ENCODE measurements at places on chromosomes 4 and X. TPM values are rescaled to one million over a fixed set of nuclear protein-coding genes. Genes with fewer than 3 reads are reported as not detected.

Gene GAGE13
- total RNA-seq, result not detected

Gene ACE2
- not detected for total RNA-seq

Gene SMARCA1
- 0.73 TPM for total RNA-seq

Gene SPANXN1
- not detected for total RNA-seq

Gene AFF2
- total RNA-seq, result 12.0 TPM

Gene REPS2
- 9.4 TPM for total RNA-seq

- DNase-seq, result peak; percentile 89
Observed at GRCh38 chrX:54529552-54530356, at the start of gene GNL3L. GNL3L (plus strand) TSS chrX:54530219; CDS start chrX:54532567, 2,348 bp downstream.

GRCh38 chr4:139851133-139851532 lies 185.5 kb downstream of the MGST2 start:
- DNase-seq, result no peak

DNA sequence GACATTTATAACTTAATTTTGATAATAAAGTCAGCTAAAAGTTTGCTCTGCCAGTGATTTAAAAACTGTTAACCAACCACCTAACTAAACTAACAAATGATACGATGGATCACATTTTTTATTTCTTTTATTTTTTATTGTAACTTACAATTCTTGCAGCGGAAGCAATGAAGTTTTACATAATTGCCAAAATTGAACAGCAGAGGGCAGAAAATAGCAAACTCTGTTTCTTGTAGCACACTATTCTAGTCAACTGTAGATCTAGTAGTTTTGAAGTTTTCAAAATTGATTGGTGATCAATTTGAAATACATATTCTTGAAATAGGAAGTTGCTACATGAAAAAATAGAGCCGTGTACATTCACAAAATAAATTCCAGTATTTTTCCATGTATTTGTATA lies 2.8 kb upstream of the GRIA2 start:
- no peak for DNase-seq

DNA sequence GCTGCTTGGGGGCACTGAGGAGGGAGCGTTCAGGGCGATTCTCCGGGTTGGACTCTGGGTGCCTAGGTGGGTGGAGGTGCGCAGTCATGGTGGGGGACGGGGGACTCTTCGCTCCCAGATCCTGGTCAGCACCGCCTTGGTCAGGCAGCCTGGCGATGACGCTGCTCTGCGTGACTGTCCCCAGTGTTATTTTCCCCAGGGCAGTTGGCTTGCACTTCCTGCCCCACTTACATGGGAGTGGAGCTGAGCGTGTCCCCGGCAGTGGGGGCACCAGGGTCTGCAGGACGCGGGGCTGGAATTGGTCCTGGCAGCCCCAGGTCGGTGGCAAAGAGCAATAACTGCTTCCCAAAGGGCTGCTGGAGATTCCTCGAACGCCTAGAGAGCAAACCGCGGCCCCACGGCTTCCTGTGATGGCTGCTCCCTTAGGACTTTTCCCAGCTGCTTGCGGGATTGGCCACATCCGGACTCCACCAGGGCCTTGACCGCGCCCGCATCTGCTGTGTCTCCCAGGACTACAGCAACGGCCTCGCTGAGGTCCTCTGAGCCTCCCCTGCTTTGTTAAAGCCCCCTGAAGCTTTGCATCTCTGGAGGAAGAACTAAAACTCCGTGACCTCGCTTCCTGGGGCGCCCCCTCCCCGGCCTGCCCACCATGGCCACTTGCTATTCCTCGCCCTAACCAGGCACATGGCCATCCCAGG lies 35.3 kb upstream of the GPR78 start:
- no peak for DNase-seq

GRCh38 chr4:132218406-132218805 lies 930.7 kb upstream of the PCDH10 start:
- DNase-seq, result no peak

DNA sequence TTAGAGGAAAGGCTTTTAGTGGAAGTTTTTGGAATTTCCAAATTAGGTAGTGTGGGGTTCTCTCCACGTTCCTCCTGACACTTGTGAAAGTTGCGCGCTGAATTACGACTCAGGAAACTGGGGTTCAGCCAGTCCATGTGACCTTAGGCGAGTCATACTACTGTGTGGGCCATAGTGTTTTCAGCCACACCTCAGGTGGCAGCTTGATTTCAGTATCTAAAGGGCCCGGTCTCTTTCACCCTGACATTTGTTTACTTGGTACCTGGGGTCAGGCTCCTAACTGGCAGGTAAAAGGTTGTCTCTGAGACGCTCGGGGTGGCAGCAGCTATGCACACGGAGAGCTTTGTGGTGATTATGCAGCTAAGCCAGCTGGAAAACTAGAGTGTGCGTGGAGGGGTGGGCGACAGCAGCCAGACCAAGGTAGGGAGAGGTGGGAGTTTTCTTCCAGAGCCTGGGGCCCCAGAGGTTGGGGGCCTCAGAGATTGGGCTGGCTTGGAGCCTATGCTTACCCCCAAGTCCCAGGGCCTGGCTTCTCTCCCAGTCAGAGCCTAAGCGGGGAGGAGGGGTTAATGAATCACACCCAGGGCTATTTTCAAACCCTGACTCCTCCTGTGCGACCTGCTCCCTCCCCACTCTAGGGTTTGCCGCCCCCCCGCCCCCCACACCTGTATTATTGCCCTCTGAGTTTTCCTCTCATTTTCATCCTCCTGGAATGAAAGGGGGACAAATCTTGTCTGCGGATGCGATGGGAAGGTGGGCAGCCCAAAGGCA lies 47.2 kb downstream of the STARD8 start:
- DNase-seq, result no peak

GRCh38 chr4:174425669-174426068 lies 96.6 kb downstream of the HPGD start:
- DNase-seq, result no peak

GRCh38 chr4:185201977-185202962 lies 1.5 kb downstream of the CFAP97 start:
- DNase-seq, result no peak

All from B cell (primary cell).